ENCODE measurements at places on chromosomes 5 and 9.

DNA sequence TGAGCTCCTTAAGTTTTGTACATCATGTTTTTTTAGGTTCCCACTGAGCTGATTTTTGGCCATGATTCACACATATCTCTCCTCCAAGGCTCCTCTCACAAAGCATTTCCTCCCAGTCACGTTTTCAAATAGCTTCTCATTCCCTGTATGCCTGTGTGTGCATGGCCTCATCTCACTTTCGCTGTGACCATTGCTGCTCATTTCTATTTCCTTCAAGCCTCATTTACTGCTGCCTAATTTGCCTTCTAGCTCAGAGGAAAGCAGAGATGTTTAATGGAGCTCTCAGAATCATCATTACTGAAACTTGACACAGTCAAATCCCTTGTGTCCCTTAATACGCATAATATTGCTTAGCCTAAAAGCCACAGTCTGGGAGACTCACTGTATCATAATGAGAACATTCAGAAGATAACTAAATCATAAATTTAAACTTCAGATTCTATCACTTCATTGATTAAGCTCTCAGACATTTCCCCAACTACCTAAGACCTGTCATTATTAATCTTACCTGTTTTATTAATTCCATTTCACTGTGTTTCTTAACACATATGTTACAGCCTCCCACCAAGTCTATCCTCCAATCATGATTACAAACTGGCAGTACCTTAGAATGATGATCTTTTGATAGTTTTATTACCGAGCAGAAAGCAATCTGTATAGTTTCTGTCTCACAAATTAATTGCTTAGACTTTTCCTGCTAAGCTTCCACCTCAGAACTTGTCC lies 278.3 kb upstream of the PTGER4 start:
- DNase-seq = peak; percentile 5

DNA sequence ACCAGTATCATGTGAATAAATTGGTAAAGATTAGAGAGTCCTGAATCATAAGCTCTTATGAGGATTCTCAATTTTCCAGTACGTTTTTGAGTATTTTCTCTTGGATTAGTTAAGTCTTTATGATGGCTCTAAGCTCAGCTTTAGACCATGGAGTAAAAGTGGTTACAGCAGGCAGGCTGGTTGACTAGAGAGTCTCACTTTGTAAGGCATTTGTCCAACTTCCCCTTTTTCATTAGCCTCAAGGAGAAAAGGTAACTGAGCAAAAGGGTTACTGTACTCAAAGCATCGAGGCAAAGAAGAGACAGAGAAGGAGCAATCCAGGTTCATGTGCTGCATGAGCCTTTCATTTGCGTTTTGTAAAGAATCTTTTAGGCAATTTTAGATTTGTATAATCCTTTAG lies 8.5 kb downstream of the NOP16 start:
- DNase-seq = no peak

DNA sequence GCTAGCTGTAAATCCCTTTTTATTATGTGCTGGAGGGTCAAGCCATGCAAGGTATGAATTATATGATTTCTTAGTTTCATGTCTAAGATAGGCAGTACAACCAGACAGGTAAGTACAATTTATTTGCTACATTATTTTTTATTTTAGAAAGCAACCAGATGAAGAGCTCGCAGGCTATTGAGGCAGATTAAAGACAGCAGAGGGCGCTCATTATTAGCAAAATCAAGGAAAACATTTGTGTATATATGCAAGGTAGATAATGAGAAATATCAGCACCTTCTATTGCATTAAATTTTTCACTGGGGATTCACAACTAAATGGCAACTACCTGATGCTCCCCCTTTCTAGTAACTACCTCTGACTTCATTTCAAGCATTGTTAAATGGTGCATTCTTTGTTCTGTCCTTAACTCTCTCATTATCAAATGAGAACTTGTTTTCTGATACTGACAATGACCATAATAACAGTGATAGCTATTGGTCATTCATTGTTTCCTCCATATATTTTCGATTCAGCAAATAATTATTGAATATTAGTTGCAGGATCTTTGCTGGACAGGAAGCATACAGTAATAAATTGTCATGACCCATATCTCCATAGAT lies 8.6 kb downstream of the SCGB3A2 start:
- peak; percentile 16 for DNase-seq

GRCh38 chr5:72133212-72133990 lies 26.1 kb downstream of the MAP1B start:
- peak; percentile 46 for DNase-seq

Data from AG10803 (cell line).